ENCODE measurements at places on chromosomes 2 and 18.

DNA sequence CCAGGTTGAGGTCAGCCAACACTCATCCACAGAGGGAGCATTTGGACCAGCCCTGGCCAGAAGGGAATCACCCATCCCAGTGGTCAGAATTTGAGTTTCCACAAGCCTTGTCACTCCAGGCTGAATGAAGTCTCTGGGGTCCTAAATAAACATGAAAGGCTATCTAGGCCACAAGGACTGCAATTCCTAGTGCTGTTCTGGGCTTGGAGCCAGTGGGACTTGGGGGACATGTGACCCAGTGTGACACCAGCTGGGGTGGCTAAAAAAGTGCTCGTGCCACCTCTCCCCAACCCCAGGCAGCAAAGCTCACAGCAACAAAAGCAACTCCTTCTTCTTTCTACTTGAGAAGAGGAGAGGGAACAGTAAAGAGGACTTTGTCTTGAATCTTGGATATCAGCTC, 91.7 kb downstream of the MDH1 start:
- DNase-seq: no peak

DNA sequence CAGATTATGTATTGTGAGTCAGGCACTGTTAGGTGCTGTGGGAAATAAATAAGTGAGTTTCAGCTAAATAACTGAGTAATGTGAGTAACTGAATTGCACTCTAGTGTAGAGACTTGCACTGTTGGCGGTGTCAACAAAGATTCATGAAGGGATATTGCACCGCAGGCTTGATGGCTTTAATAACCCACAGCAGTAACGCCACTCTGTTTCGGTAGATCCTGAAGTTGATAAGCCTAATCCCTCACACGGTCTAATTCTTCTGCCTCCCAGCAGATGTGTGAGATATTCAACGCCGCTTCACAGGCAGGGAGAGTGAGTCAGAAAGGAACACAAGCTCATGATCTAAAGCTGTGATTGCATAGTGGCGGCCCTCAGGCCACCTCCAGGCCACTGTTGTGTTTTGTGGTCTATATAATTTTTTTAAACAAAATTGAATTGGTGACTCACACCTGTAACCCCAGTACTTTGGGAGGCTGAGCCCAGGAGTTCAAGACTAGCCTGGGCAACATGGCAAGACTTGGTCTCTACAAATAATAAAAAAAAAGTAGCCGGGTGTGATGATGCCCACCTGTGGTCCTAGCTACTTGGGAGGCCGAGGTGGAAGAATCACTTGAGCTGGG, 94.3 kb downstream of the LIPG start:
- no peak for DNase-seq

DNA sequence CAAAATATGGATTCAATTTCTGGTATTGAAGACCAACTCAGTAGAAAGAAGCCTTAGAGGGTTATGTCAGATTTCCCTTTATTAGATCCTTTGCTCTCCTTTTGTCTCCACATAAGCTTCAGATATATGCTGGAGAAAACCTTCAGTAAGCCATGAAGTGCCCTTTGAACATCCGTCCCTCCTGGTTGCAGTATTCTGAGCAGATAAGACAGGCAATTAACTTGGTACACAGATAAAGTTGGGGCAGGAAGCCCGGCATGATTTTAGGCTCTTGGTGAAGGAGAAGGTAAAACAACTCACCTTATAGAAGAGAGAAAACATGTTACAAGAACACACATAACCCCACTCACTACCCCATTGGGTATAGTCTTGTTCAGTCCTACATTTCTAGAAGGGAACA, 76.4 kb downstream of the SRD5A2 start:
- no peak for DNase-seq

DNA sequence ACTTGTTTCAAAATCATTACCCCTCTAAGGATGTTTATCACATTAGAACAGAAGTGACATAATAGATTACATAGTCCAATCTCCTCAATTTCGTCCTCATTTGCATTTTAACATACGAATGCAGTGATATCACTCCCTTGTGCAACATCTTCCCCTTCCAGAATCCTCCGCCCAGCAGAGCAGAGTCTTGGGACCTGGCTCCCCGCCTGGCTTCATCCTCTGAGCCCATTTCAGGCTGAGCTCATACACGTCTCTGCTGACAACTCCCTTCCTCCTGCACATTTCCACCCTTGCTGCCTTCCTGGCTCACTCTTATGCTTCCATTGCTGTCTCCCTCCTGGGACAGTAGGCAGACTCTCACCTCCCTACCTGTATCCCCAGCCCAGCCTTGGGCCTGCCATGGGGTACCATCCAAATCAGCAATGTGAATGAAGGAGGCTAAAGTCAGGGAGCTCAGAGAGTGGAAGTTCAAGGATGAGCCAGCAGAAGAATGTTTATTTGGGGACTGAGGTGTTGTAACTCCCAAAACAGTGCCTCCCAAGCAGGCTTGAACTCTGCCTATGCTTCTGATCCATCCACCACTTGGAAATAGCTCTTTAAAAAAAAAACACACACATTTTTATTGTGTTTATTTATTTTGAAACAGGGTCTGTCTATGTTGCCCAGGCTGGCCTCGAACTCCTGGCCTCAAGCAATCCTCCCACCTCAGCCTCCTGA, 165.2 kb downstream of the TMEM200C start:
- no peak for DNase-seq

DNA sequence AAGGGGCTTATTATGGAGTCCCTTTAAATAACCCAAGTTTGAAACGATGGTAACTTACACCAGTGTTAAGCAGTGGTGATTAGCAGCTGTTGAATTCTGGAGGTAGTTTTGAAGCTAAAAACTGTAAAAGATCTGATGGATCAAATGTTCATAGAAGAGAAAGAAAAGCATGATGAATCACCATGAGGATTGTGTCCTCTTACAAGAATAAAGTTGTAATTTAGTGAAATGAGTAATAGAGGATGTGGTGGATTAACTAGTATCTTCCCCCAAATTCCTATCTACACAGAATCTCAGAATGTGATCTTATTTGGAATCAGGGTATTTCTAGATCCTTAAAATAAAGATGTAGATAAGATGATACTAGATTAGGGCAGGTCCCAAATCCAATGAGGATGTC, 1138.2 kb upstream of the TMEFF2 start:
- DNase-seq: no peak

GRCh38 chr2:150465703-150466569, 21.5 kb downstream of the RND3 start:
- no peak for DNase-seq

- no peak for DNase-seq
These were observed 61.9 kb downstream of the EIF5B start for GRCh38 chr2:99399063-99399462.

- no peak for DNase-seq
These were observed 896 bp upstream of the AFF3 start for GRCh38 chr2:100143286-100143685.

DNA sequence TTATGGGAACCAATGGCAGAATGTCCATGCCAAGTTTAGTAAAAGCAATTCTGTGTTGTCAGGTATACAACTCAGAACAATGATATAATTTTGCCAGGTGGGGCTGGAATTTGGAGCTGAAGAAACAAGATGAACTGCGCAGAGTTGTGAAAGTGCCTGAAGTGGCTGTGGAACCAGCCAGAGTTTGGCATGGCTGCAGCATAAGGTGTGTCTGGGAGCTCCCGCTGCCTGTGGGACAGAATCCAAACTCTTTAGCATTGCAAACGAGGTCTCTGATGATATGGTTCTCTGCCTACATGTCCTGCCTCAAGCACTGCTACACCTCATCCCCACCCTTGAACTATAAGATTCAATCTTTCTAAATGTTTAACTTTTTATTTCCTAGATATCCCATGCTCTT, 909.7 kb downstream of the EPHA4 start:
- DNase-seq: no peak

DNA sequence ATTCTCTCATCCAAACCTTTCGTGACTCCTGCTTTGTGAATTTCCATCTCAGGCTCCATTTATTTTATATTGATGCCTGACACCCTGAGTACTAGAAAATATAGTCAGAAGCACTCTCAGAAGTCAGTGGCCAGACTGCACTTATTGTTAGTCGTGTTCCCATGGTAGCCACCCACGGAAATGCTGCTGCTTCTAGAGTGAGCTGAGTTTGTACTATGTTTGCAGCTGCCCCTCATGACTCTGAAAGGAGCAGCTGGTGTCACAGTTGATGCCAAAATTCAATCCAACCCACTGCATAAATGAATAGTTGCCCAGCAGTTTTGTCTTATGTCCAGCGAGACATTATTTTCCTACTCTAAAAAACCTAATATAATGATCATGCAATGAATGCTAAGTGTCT, 265.2 kb upstream of the SPHKAP start:
- DNase-seq: no peak

GRCh38 chr18:80157708-80158343, 48.8 kb downstream of the ADNP2 start:
- DNase-seq: peak; percentile 18

DNA sequence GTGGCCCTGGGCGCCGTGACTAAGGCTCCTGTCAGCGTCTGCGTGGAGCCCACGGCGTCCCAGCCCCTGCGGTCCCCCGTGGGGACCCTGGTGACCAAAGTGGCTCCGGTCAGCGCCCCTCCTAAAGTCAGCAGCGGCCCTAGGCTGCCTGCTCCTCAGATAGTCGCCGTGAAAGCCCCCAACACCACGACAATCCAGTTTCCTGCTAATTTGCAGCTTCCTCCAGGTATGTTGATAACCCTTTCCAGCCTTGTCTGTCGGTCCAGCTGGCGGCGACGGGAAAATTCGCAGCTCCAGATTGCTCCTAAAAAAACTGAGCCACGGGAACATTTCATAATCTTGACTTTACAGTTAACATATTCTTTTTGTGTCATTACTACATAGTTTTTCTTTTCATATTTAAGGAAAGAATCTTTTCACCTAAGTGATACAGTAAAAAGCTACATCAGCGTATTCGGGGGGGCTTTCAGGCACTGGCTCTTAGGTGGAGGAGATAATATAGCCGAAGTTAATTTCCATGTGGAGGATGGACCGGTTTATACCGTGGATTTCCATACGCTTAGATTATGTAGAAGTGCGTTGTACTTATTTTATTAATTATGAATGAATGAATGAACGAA, 916 bp downstream of the TAF4B start:
- DNase-seq: peak; percentile 50

DNA sequence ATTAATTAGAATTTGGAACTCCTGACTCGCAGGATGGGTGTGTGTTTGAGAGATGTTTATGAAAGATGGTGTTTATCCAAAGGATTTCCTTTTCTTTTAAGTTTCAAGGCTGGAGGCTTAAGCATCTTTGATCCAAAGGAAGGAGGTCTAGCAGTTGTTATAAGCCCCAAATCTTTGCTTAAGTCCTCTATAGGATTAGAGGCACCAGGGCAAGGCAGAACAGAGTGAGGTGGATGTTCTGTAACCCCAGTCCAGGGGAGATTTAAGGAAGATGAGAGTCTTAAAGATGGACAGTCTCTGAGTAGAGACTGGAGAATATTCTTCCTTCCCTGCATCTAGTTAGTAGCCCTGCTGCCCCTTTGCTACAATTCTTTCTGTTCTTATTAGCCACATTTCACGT, 17.5 kb downstream of the LBH start:
- DNase-seq: no peak

DNA sequence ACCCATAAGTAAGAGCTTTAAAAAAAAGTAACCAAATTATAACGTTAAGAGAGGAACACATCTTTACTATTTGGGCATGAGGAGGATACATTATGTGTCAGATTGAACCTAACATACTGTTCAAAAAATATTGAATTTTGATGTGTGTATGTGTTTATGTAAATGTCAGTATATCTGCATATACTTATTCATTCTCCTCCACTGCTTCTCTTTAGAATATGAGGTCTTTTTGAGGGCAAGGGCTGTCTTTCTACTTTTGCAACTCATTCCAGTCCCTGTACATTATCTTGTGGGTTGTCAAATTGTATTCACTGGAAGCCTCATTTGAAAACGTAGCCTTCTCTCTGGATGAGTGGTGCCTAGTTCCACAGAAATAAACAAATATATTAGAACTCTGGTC, 509.4 kb upstream of the HNMT start:
- no peak for DNase-seq

GRCh38 chr2:175205523-175205922, 24.0 kb upstream of the ATP5MC3 start:
- no peak for DNase-seq

GRCh38 chr2:80638783-80639182, 334.2 kb upstream of the LRRTM1 start:
- no peak for DNase-seq

DNA sequence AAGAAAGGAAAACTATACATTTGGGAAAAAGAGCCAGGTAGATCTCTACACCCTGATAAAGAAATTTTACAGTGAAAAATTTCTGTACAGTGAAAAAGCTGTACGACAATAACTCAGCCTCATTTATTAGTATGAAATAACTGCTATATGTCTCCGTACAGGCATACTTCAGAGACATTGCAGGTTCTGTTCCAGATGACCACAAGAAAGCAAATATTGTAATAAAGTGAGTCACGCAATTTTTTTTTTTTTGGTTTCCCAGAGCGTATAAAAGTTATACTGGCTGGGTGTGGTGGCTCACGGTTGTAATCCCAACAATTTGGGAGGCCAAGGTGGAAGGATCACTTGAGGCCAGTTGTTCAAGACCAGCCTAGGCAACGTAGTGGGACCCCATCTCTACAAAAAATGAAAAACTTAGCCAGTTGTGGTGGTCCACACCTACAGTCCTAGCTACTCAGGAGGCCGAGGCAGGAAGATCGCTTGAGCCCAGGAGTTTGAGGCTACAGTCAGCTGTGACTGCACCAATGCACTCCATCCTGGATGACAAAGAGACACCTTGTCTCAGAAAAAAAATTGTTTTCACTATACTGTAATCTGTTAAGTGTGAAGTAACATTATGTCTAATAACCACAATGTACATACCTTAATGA, 28.2 kb upstream of the AMMECR1L start:
- no peak for DNase-seq

- peak; percentile 57 for DNase-seq
These were observed 5.1 kb downstream of the FIGLA start for GRCh38 chr2:70785137-70785911.

DNA sequence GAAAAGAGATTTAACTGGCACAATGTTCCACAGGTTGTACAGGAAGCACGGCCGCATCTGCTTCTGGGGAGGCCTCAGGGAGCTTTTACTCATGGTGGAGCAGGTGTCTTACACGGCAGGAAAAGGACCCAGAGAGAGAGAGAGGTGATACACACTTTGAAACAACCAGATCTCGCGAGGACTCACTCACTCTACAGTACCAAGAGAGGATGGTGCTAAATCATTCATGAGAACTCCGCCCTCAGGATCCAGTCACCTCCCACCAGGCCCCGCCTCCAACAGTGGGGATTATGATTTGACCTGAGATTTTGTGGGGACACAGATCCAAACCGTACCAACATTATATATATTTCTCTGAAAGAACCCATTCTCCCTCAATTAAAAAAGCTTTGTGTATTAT, 79.7 kb upstream of the DOCK10 start:
- DNase-seq: no peak

DNA sequence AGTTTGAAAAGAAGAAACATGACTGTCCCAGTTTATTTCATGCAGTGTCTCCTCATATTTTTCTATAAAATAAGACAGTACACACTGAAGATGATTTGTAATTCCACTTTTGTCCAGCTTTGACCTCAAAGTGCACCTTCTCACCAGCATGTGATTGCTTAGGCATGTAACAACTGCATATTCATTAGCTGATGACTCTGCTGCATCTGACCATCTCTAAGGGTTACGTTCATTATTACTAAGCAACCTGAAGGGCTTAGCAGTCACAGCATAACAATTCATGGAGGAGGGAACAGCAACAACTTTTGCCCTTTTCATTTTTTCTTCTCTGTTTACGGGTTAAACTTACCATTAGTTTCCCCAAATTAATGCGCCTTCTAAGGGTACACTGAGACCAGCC, 330.6 kb upstream of the PIK3C3 start:
- DNase-seq: no peak

GRCh38 chr2:81050580-81051095, 746.1 kb upstream of the LRRTM1 start:
- DNase-seq: no peak

Data from stimulated activated naive CD4-positive, alpha-beta T cell (primary cell).